Bronchial smooth muscle cell (primary cell): ENCODE measurements at places on chromosomes 5 and 9. TPM values are rescaled to one million over a fixed set of nuclear protein-coding genes. Genes with fewer than 3 reads are reported as not detected.

Gene KIAA1958
- total RNA-seq, result 0.32 and 0.34 TPM in 2 replicates

Gene ARHGEF37
- total RNA-seq, result 1.3 and 1.8 TPM in 2 replicates

Gene AGXT2
- total RNA-seq, result not detected in 2 replicates

Gene RAD17
- total RNA-seq, result 11.6 and 15.1 TPM in 2 replicates

Gene CBY3
- total RNA-seq, result 0.16 TPM in 1 of 2 replicates, not detected in the other

Gene HNRNPH1
- total RNA-seq, result 625 and 786 TPM in 2 replicates

Gene SLC34A3
- not detected in 2 replicates for total RNA-seq

Gene UBAP2
- 16.7 and 22.0 TPM in 2 replicates for total RNA-seq

Gene FUT7
- not detected in 2 replicates for total RNA-seq

Gene HTR4
- not detected in 2 replicates for total RNA-seq

Gene FST
- 29.1 and 66.0 TPM in 2 replicates for total RNA-seq

Gene CARTPT
- total RNA-seq, result not detected in 2 replicates

Gene CCL28
- 0.94 and 1.4 TPM in 2 replicates for total RNA-seq

Gene HAUS6
- total RNA-seq, result 4.0 and 6.6 TPM in 2 replicates

Gene NFX1
- 22.2 and 23.9 TPM in 2 replicates for total RNA-seq

Gene SLC6A19
- not detected in 2 replicates for total RNA-seq

Gene ATP10B
- not detected in 2 replicates for total RNA-seq

Gene PLPP7
- 1.7 and 4.5 TPM in 2 replicates for total RNA-seq

Gene AJM1
- 0.95 and 1.5 TPM in 2 replicates for total RNA-seq

Gene C5orf63
- total RNA-seq, result 1.7 and 3.6 TPM in 2 replicates

Gene SYK
- under 0.01 TPM in 1 of 2 replicates, not detected in the other for total RNA-seq

Gene LCNL1
- 0.16 and 0.34 TPM in 2 replicates for total RNA-seq
